ENCODE measurements at places on chromosomes 7 and 10.

DNA sequence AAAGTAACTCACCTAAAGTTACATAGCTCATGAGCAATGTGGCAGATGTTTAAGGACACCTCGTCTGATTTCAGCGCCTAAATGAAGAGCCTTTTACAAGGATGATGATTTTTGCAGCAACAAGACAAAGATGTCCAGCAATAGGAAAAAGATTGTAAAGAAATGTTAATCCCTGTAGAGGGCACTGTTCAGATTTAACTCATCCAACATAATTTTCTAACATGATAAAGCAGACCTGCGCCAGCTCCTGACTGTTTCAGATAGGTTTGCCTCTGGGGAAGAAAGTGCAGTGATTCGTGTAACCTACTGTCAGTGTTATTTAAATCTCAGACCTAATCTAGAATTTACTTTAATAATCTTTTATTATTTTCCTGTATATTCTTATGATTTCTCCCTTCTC is 595.2 kb downstream of the AUTS2 start:
- DNase-seq: no peak

DNA sequence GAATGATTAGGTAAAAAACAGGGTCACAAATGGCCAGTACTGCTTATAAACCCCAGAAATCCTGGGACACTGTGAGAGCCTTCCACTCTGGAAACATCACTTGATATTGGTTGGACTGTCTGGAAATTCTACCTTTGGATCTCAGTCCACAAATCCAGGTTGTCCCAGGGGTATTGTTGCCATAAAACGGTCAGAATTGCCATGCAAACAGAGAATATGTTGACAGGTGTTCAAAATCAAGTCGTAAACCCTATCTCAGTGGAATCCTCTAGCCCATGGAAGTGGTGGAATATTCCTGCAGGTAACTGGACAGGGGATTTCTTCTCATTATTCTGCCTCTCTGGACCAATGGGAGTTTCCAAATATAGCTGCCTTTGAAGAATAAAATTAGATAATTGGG is 31.2 kb upstream of the KCTD7 start:
- DNase-seq: no peak

GRCh38 chr10:24690961-24691512 is 32.6 kb downstream of the ARHGAP21 start:
- DNase-seq: no peak

- no peak for DNase-seq
These were observed 272.2 kb upstream of the NPVF start for GRCh38 chr7:25500393-25500921.

Measured in activated T-helper 1 cell treated with anti-CD3 and anti-CD28 coated beads, Interleukin-2, amount 50 U/mL, for 16 hours (primary cell).